NCI-H748 treated with DMSO at 0.1 percent for 48 hours (cell line): ENCODE measurements at places on chromosomes 1 and 21.

- no peak for DNase-seq
Measured at GRCh38 chr1:168734946-168735345, 5.9 kb upstream of the DPT start.

GRCh38 chr21:34353182-34353581 lies 10.6 kb upstream of the KCNE2 start:
- no peak for DNase-seq

DNA sequence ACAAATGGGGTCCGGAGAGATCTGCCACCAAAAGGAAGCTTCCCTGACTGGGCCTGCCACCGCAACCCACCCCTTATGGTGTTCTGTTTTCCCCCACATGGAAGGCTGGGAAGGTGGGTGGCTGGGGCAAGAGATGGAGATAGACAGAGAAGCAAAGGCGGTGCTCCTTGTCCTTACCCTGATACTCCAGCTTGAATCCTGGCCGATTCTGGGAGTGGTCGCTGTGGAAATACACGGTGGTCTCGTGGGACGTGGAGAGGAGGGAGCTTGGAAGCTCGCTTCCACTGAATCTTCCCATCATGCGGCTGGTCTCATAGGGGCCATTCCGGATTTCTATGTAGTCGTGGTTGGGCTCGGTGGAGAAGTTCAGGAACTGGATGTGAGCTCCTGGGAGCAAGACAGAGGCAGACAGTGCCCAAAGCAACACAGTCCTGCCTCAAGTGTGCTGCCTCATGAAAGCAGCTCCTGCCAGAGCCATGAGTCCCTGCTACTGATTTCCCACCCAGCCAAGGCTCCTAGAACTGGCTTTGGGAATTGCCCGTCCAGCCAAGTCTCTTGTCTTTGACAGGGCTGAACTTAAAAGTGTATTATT lies 138.5 kb downstream of the ZSCAN20 start:
- DNase-seq, result no peak

DNA sequence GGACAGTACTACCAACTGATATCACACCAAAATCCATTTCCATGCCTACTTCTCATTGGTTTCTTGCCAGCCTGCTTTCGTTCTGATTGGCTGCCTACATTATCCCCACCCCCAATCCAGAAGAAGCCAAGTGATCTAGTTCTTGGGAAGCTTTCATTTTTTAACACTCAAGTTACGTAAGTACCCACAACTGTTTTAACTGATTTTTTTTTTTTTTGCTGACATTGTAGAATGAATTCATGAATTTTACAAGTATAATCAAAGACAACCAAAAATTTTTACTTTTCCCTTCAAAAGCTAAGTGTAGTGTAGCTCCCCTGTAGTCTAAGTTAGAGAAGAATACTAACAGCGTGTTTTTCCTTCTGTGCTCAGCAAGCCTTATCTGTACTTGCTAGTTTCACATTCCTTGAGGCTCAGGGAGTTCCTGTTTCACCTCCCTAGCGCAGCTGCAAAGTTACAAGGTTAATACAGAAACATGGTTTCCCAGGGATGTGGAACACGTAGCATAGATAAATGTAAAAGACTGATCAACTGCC lies at the start of gene SLC9C2:
SLC9C2 (minus strand) TSS at position 17 of the 536 bp plus-strand sequence. CDS start 1,296 bp downstream, outside the sequence.
- DNase-seq, result no peak

- no peak for DNase-seq
Measured at GRCh38 chr1:24018611-24019580, 38.8 kb upstream of the SRSF10 start.

- DNase-seq, result no peak
Measured at GRCh38 chr1:40877698-40878097, 15.5 kb upstream of the CITED4 start.

DNA sequence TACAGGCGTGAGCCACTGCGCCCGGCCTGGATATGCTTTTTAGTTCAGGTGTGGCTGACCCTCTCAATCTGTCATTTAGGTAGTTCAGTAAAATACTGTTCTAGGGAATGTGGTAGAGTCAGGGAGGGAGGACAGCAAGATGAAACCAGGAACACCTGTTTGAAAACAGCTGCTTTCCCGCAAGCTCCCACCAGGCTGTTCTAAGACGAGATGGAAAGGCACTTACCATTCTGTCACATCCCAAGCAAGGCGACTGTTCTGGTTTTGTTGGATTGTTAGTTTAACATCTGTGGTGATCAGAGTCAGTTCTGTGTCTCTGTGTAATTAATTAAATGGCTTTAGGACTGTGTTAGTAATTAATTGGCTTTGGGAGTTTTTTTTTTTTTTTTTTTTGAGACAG lies 2.9 kb downstream of the CHAF1B start:
- no peak for DNase-seq

- DNase-seq, result no peak
Measured at GRCh38 chr21:24011087-24011486, 1596.2 kb downstream of the MRPL39 start.

DNA sequence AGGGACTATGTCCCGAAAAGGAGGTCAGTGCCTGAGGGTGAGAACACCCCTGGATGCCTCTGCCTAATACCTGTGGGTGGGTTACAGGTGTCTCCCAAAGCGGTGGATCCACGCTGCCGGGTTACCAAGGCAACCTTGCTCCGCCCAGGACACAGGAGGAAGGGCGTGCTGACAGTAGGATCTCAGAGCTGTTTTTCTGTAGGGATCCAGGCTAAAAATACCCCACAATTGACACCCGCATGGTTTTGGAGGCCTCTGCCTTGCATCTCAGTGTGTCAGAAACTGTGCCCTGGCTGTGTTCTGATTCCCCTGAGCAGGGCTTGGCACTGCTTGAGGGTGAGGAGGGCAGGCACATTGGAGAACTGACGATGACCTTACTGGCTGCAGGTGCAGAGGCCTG lies 118.0 kb downstream of the IER5 start:
- peak; percentile 1 for DNase-seq

GRCh38 chr1:172824209-172824608 lies 165.3 kb downstream of the FASLG start:
- DNase-seq, result no peak

- no peak for DNase-seq
Measured at GRCh38 chr1:30474818-30475200, 248.6 kb downstream of the MATN1 start.

DNA sequence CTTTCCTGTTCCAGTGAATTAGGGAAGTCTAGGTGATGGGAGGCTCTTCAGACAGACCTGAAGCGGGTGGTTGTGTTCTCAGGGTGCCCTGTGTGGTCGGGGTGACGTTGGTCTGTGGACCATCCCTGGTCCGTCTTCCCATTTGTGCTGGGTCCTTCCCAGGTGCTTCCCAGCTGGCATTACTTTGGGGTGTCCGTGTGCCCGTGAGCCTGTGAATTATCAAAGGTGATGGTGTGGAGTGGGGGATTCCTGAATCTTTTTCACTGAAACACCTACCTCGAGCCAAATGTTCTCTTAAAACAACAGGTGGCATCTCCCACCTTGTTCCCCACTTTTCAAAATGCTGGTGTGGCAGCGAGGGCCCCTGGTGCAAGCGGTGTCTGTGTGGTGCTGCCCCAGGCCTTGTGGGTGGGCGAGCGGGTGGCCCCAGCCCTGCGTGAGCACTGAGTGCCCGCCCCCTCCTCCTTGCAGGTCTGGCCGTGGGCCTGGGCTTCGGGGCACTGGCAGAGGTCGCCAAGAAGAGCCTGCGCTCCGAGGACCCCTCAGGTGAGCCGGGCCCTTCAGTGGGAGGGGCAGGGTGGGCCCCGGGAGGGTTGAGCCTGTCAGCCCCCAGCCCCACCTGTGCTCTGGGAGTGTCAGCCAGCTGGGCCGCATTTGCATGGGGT lies 37.0 kb downstream of the COQ8A start:
- no peak for DNase-seq

DNA sequence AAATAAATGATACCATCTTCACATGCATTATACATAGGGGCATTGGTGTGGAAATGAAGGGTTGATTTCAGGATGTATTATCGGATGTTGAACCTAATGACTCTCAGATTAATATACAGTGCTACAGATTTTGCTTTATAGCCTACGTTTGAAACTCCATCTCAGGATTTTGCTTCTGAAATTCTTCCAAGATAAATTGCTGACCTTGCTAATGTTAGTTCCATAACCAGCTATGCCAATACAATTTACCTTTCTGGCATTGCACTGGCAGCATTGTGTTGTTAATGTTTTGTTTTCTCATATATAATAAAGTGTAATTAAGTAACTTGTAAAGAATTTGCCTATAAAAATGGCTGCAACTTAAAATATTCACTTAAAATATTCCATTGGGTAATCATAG lies 350.1 kb downstream of the CHRM3 start:
- no peak for DNase-seq

DNA sequence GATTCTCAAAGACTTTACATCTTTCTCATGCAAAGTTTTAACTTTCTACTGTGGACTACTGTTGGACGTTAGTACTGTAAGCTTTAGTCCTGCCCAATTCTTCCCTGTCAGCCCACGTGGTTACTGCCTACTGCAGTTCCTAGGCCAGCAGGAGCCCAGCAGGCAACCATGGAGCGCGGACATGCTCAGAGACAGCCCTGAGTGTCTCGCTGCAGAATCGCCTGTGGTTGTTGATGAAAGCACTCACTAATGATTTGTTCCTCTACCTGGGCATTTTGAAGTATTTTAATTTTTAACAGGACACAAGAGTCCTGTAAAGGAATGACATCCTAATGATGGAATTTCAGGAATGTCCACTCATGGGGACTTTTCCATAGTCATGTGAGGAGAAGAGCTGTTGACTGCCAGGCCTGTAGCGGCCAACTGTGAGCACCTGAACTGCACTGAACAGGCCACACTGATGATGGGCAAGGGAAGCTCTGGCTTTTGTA lies 44.1 kb downstream of the PGBD5 start:
- DNase-seq, result no peak

- no peak for DNase-seq
Measured at GRCh38 chr1:35605071-35605866, 32.2 kb downstream of the TFAP2E start.

- DNase-seq, result no peak
Measured at GRCh38 chr1:86318436-86318835, 77.7 kb downstream of the ODF2L start.

DNA sequence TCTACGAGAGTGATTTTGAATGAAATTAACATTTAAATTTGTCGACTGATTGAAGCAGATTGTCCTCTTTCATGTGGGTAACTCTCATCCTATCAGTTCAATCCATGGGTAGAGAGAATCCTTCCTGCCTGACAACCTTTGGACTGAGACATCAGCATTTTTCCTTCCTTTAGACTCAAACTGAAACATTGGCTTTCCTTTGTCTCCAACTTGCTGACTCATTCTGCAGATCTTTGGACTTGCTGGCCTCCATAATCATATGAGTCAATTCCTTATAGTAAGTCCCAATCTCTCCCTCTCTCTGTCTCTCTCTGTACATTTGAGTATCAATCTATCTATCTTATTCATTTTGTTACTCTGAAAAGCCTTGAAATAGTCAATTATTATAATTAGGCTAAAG lies 416.7 kb downstream of the LRRIQ3 start:
- no peak for DNase-seq

GRCh38 chr1:181081395-181081794 lies 7.1 kb upstream of the IER5 start:
- DNase-seq, result peak; percentile 41

- DNase-seq, result no peak
Measured at GRCh38 chr1:86567878-86568277, 21.0 kb downstream of the CLCA4 start.

DNA sequence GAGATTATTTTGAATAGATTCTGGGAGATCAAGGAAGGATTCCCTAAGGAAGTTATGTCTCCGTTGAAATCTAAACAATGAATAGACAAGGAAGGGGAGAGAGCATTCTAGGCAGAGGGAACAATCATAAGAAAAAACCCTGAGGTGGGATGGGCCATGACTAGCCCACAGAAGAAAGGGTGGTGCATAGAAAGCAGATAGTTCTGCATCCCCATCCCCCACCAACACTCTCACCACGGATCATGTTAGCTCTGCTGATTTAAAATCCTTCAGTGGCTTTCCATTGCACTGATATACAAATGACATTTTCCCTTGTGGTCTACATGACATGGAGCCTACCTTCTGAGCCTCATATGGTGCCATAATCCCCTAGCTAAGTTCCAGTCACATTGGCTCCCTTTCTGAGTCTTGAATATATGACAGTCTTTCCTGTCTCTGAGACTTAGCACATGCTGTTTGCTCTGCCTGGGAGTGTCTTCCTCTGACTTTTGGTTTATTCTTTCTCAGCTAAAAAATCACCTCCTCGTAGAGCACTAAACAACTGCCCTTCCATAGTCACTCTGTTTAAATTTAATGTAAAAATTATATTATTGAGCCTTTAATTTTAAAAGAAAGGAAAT lies 15.2 kb downstream of the SCMH1 start:
- DNase-seq, result no peak

DNA sequence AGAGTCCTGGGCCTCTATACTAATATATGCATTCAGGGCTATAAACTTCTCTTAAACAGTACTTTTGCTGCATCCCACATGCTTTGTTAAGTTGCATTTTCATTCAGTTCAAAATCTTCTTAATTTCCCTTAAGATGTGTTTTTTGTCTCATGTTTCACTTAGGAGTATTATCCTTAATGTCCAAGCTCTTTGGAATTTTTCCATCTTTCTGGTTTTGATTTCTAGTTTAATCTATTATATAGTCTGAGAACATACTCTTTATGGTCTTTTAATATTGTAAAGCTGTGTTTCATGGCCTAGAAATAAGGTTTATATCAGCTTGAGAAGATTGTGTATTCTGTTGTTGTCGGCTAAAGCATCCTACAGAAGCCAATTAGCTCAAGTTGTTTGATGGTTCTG lies 1041.8 kb downstream of the PLA2G4A start:
- DNase-seq, result no peak

- no peak for DNase-seq
Measured at GRCh38 chr21:46226920-46227599, 1.5 kb downstream of the LSS start.

DNA sequence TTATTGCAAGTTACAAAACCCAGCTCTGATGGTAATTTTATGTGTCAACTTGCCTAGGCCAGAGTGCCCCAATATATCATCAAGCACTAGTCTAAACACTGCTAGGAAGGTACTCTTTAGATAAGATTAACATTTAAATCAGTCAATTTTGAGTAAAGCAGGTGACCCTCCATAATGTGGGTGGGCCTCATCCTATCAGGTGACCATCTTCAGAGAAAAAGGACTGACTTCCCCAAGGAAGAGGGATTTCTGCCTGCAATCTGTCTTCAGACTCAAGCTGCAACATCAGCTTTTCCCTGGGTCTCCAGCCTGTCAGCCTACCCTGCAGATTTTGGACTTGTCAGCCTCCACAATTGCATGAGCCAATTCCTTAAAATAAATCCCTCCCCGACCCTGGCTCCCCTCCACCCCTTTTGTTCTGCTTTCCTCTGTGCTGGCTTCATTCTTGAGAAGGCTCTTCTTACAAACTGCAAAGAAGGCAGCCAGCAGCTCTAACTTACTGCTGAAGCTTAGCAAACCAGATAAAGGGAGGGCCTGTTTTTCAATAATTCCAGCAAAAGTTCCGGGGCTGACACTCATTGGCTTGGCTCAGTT lies 56.4 kb upstream of the RUNX3 start:
- no peak for DNase-seq

DNA sequence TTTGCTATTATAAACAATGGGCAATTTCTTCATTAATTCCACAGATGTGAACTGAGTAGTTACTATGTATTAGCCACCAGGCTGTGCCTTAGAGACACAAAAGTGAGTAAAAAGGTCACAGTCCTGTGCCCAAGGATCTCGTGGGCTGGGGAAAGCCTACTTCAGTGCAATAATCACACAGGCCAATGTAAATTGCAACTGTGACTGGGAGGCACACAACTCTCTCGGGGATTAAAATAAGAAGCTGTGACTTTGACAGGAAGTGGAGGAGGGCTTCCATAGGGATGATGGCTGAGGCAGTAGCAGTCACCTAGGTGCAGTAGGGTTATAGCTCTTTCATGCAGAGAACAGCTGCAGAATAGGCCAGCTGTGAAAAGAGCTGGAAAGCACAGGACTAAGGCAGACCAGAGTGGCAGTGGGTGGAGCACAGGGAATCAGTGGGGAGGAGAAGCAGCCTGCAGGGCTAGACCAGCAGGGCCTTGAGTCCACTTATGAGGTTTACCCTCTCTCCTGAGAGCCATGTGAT lies 121.9 kb downstream of the MAB21L3 start:
- DNase-seq, result no peak
